ENCODE measurements at places on chromosomes 12 and 14.

DNA sequence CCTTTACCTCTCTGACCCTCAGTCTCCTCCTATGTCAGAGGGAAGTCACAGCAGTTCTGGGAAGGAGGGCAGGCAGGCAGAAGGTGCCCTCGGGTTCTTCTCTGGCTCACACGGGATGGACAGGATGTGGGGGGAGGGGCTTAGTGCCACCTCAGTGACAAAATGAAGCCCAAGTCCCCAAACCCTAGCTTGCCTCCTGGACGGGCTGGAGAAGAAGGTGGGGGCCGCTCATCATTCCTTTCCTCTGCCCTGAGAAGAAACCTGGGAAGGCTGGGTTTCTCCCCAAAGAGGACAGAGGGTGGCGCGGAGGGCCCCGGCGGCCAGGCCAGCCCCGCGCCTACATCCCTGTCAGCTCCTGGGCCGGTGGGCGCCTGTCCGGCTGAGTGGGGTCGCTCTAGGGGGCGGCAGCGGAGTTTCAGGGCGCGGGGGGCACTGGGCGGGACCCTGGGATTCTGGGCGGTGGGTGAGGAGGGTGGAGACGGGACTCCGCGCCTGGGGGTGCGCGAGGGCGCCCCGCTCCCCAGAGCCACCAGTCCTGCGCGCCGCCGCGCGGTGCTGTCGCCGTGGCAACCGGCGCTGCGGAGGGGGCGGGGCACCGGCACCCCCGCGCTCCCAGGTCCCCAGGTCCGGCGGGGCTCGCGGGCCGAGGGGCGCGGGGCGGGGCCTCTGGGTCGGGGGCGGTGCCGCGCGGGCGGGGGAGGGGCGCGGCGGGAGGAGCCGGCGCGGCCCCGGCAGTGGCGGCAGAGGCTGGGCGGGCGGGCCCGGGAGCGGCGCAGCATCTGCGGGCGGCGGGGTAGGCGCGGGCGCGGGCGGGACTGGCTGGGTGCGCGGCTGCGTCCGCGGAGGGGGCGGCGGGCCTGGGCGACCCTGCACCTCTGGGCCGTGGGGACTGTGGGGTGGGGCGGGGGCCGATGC is at the start of gene TMEM121:
TSS of gene TMEM121 (plus strand) at position 723 of the 915 bp plus-strand sequence. CDS start 2,252 bp downstream, outside the sequence.
- DNase-seq, result no peak

GRCh38 chr12:22682663-22683062 is 57.7 kb downstream of the ETNK1 start:
- no peak for DNase-seq

DNA sequence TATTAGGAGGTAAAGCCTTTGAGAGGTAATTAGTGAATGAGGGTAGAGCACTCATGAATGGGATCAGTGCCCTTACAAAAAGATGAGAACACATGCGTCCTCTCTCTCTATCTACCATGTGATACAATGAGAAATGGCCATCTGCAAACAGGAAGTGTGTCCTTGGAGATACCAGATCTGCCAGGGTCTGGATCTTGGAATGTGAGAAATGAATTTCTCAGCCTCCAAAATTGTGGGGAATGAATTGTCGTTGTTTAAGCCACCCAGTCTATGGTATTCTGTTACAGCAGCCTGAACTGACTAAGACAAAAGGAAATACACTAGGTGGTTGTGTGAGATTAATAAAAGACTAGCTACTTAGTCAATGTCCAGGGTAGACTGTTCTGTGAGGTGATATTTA is 366.6 kb downstream of the NELL2 start:
- no peak for DNase-seq

DNA sequence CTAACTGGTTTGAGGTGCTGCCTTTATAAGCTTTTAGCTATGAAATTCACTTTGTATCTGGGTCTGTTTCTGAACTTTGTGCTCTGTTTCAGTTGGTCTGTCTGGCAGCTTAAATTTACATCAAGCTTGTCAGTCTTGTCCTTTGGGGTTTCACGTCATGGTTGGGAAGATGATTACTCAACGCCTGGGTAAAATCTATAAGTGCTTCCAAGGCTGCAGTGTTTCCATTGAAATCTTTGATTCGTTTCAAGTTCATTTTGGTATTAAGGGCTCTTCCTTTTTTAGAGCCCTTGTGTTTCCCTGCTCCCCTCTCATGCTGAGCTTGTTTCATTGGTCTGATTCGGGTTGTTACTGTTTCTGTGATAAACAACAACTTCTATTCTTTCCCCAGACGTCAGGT is 58.2 kb downstream of the FBXW8 start:
- no peak for DNase-seq

GRCh38 chr12:122813310-122813713 is 21.9 kb upstream of the HIP1R start:
- DNase-seq, result no peak

GRCh38 chr12:58106195-58106594 is 164.8 kb downstream of the ATP23 start:
- no peak for DNase-seq

DNA sequence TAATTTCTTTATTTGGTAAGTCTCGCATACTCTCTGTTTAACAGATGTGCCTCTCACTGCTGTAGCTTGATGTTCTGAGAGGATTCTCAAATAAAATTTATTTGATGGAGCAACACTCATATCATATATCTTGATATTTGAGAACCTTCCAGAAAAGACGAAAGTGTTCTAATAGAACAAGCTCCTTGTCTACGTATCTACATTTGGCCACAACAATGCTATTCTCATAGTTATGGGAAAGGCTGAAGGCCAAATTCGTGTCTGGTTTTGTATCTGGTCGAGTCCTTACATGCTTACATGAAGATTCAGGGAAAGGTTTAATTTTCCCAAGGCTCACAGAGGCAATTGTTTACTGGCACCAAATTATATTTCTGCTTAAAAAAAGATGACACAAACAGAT is 186.7 kb upstream of the SLC38A2 start:
- DNase-seq, result no peak

GRCh38 chr14:103255555-103255954 is 78.5 kb upstream of the EIF5 start:
- no peak for DNase-seq

DNA sequence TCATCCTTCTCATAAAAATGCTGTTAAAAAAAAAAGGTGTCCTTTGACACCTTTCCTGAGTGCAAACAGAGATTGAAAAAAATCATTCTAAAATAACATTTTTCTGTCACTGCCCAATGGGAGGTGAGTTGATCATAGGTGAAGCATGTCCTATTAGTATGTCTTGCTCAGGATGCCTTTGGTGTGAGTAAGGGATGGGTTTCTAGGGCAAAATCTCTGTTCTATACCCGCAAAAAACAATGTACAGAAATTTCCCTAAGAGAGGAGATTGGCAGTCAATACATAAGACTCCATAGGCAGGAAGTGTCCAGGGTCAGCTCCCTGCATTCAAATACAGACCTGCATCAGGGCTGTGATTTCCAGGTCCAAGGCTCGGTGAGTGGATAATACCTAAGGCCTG is 195.2 kb downstream of the DAD1 start:
- DNase-seq, result no peak

- no peak for DNase-seq
Measured at GRCh38 chr12:92439420-92439805, 263.4 kb upstream of the PLEKHG7 start.

DNA sequence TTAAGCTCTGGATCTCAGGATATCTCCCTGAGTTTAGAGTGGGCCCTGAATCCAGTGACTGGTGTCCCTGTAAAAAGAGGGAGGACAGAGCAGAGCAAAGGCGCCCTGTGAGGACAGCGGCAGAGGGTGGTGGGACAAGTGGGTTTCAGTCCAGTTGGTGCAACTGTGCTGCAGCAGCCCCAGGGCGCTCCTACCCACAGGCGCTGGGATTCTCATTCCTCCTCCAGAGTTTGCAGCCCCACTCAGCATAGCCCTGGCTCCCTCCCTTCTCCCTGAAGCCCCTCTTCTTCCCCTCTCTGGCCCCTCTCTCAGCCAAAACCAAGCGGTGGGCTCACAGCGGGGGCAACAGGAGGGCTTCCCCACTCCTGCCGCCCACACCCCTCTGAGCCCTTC is 1.6 kb downstream of the TMEM179 start:
- no peak for DNase-seq

GRCh38 chr12:43840338-43840737 is 4.5 kb downstream of the TMEM117 start:
- no peak for DNase-seq

Data from NCI-H1092 (cell line).